GM20000 (cell line): ENCODE measurements at places on chromosomes 2 and 18.

DNA sequence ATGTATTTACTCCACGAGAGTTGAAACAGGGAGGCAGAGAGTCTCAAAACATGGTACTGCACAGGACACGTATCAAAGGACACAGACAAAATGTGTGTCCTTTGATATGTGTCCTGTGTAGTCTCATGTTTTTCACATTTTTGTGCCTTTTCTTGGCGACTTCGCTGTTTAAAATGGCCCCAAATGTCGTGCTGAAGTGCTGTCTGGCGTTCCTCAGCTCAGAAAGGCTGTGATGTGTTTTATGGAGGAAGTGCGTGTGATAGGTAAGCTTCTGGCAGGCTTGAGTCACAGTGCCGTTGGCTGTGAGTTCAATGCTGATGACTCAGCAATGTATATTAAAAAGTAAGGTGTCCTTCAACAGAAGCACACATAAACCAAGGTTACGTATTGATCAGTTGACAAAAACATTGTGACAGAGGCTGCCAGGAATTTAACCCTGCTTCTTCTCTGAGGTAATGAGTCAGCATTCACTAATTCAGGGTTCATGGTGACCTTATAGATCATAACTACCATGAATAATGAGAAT is 78.2 kb downstream of the DYSF start:
- no peak for DNase-seq

- DNase-seq: no peak
These were observed 326.5 kb upstream of the THUMPD2 start for GRCh38 chr2:40105593-40105992.

DNA sequence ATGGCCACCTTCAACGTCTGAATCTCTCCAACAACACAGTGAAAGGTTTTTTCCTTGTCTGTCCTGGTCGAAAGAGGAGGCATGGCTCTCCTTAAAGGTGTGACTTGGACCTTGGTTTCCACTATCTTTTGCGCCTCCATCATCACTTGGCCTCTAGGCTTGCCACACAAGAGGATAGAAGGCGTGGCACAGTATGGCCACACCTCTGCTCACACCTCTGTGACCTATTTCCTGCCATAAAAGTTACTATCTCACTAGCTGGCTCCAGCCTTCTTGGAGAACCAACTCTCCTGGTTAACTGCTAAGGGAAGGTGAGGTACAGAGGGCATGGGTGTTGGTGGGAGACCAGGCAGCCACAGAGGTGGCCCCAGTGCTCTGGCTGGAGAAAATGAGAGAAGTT is 165.9 kb downstream of the UXS1 start:
- no peak for DNase-seq

- DNase-seq: no peak
These were observed 1175.1 kb upstream of the ACVR2A start for GRCh38 chr2:146669735-146670134.

DNA sequence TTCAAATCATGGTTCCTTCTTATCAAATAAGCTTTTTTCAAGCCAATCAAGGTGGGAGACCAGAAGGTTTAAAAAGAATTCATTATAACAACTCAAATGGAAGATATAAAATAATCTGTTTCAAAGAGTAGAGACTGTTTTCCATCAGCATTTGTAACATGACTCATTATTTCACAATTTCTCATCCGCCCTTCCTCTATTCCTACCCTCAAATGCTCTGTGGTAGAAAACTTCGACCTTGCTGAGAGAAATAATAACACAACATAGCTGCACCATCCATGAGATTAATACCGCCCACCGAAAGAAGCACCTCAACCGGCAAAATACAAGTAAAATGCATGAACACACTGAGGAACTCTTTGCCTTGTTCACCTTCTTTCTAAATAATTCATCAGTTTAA is 2039.2 kb upstream of the CELF4 start:
- DNase-seq: no peak
